ENCODE measurements at places on chromosomes 5 and 9. TPM values are rescaled to one million over a fixed set of nuclear protein-coding genes. Genes with fewer than 3 reads are reported as not detected.

- no peak for DNase-seq
Observed at GRCh38 chr5:118875131-118875530, 113.2 kb downstream of the DTWD2 start.

- DNase-seq = no peak
Observed at GRCh38 chr9:130214776-130215340, 42.7 kb downstream of the NCS1 start.

GRCh38 chr5:123087173-123088030 lies 1.6 kb upstream of the PRDM6 start:
- DNase-seq = no peak

The NEUROG1 gene
- total RNA-seq = not detected

The PLAC8L1 gene
- 0.49 TPM for total RNA-seq

DNA sequence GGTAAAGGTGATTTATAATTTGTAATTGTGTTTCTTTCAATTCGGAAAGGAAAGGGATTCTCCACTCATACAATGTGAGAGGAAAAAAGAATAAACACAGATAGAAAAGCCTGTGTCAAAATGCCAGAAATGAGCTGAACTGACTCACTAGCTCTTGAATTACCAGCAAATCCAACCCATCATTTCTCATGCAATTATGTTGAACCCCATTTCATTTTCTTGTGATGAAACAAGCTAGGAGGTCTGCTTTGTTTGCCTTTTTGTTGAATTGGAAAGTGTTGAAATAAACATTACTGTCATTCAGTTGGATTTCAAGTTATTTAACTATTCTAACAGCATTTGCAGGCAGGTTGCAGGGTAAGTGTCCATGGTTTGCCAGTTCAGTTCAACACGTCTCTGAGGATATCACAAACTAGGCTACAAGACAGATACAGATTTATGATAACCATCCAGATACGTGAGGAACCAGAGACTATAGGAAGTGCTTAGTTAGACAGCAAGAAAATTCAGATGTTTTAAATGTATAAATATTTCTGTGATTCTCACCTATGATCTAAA lies 547.2 kb downstream of the MAT2B start:
- DNase-seq = no peak
